Stimulated activated CD4-positive, alpha-beta T cell treated with anti-CD3 and anti-CD28 coated beads, Interleukin-15, amount 100 ng/mL, for 1 hour (primary cell): ENCODE measurements at places on chromosomes 11 and 22.
A peak's percentile ranks its signal among the peaks of the same experiment; 100 is the strongest.

GRCh38 chr11:125105926-125106325, 5.5 kb downstream of the TMEM218 start:
- DNase-seq: no peak

DNA sequence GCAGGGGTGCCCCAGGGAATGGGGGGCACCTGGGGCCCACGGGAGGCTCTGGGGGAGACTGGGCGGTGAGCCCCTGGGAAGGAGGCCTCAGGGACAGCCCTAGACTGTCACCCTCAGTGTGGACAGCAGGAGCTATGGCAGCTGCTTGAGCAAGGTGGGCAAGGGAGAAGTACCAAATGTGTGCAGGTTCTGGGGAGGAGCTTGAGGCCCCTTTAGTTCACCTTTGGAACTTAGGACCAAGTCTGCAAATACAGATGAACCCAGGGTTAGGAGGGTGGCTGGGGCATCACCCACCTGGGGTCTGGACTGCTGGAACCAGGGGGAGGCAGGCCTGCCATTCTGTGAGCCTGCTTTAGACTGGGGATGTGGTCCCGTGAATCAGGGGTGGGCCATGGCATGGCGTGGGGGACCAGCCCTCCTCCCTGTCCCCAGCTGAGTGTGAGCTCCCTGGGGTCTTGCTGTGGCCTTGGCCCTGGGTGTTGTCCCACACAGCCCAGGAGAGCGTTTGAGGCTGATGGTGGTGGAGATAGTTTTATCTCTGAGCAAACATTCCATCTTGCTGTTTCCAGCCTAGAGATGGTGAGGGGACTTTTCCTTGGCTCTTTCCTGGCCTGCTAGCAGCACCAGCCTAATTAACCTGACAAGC, 122.3 kb downstream of the KCNQ1 start:
- DNase-seq: no peak

DNA sequence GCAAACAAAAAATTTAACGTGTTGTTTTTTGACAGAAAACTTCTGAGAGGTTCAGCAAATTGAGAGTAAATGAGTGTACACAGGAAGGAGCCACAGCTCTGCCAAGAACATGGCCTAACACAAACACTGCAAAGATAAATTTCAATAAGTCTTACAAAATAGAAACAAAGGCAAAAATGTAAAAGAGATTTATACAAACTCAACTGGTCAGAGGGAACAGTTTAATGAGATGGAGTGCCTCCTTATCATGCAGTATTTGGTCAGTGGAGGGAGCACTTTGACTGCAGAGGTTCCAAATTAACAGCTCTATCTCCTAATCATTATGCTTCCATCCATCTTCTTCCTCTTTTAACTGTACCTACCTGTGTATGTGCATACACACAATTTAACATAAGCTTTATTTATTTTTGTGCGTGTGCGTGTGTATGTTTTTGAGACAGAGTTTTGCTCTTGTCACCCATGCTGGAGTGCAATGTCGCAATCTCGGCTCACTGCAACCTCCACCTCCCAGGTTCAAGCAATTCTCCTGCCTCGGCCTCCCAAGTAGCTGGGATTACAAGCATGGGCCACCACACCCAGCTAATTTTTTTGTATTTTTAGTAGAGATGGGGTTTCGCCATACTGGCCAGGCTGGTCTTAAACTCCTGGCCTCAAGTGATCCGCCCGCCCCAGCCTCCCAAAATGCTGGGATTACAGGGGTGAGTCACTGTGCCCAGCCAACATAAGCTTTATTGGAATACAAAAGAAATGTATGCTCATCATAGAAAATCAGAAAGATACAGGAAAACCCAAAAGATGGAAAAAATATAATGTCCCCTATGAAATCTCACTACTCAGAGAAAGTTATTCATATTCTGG, 111.9 kb downstream of the MRTFA start:
- no peak for DNase-seq

GRCh38 chr11:46380340-46381047, 975 bp upstream of the MDK start:
- peak; percentile 50 for DNase-seq

- DNase-seq: no peak
These were observed 8.8 kb downstream of the TCIRG1 start for GRCh38 chr11:68047437-68048290.

- no peak for DNase-seq
These were observed 23.1 kb downstream of the MB start for GRCh38 chr22:35593891-35594470.

GRCh38 chr11:4947505-4947904, at the start of gene OR51A4:
OR51A4 (minus strand) TSS chr11:4947605; CDS start chr11:4947100, 505 bp downstream.
- DNase-seq: no peak

- DNase-seq: no peak
These were observed 166.8 kb downstream of the TEAD1 start for GRCh38 chr11:12840871-12841660.

GRCh38 chr11:118275176-118275575, 11.1 kb upstream of the MPZL2 start:
- no peak for DNase-seq

DNA sequence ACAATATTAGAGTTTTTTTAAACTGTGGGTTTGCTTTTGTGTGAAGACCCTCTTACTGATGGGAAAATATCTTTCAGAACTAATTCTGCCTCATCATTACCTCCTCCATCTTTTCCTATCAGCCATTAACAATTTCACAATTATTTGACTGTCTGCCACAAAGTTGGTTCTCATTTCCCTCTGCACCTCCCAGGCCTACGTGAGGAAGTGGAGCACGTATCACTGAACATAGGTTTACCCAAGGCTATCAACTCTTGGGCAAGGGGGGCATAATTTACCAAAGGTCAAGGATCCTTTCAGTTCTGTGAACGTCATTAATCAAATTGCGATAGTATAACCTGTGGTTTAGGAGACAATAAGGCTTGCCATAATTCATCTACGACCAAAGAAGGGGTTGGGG, 60.0 kb downstream of the LIF start:
- DNase-seq: no peak

DNA sequence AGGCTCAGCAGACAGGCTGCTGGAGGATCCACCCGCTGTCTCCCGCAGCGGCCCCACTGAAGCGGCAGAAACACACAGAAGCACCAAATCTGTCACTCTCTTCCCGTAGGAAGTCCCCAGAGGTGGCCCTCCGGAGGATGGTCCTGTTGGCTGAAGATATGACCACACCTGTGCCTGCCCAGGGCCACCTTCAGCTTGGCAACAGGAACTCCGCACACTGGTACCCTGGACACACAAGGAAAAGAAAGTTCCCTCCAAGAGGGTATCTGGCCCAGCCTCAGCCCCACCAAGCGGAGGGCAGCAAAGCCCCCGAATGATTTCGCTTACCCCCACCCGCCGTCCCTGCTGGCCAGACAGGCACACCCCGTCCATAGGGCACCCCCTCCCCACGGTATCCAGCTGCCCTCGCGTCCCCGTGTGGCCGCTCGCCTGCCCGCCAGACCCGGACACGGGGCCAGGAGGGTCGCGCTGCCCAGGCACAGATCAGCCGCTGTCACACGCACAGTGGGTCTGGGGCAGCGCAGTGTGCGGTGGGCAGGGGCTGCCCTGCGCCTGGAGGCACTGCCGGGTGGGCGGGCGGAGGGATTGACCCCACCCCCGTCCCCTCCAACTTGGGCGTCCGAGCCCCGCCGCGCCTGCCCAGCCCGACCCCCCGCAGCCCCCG, 7.0 kb downstream of the RASSF7 start:
- DNase-seq: no peak

DNA sequence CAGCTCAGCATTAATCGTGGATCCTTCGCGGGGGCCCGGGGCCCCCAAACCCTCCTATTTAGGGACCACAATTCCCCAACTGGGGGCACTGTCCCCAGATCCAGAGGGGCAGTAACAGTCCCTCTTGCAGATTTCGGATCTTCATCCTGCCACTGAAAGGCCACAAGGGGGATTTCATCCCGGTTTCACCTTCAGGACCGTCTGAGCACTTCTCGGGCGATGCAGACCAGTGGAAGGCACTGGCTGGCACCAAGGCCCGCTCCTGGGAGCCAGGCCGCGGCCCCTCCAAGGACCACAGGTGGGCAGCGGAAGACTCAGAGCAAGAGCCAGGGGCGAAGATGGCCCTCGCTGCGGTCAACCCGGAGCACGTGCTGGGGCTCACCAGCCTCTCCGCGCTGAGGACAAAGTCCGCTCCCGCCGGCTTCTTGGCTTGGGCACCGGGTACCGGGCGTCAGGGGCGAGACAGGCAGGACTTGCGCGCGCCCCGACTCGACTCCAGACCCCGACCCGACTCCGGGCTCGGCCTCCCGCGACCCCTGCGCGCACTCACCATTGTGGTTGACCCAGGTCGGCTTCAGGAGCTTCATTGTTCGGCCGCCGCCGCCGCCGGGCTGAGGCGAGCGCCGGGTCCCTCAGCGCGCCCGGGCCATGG, 517 bp downstream of the HIRA start:
- no peak for DNase-seq

GRCh38 chr11:1564535-1565172, 7.4 kb downstream of the DUSP8 start:
- DNase-seq: no peak

- no peak for DNase-seq
These were observed 70.2 kb downstream of the RTL6 start for GRCh38 chr22:44427611-44428470.

DNA sequence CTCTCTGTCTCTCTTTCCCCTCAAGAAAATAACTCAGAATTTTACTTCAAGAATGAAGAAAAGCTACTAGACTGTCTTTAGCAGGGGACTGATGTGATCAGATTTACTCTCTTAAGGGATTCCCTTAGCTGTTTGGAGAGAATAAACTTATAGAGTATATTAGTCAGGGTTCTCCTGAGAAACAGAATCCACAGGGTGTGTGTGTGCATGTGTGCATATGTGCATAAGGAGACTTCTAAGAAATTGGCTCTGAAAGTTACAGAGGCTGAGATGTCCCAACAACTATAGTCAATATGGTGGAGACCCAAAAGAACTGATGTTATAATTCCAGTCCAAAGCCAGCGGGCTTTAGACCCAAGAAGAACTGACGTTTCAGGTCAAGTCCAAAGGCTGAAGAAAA, 43.1 kb upstream of the ARL14EP start:
- DNase-seq: no peak

GRCh38 chr11:16088774-16089173, 267.6 kb downstream of the SOX6 start:
- no peak for DNase-seq

GRCh38 chr22:31148953-31149627, 8.8 kb upstream of the PLA2G3 start:
- DNase-seq: no peak

GRCh38 chr11:5992604-5993251, 5.9 kb upstream of the OR52L1 start:
- DNase-seq: no peak

GRCh38 chr22:38208551-38208968, 6.8 kb downstream of the MAFF start:
- no peak for DNase-seq

DNA sequence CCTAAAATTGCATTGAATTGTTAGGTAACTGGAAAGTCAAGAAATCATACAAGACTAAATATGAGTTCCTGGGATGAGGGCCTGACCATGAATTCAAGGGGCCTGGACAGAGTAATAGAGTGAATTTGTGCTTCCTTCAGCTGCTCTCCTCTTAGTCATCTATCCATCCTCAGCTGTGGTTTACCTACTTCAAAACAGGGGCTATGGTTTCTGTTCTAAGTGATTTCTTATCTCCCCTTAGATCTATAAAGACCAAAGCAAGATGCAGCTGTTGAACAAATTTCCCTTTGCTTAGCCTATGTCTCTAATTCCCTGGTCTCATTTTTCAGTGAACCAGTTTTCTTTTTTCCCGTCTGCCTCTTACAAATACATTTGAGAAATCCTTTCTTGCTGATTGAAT, 428.5 kb downstream of the FAM181B start:
- DNase-seq: no peak

DNA sequence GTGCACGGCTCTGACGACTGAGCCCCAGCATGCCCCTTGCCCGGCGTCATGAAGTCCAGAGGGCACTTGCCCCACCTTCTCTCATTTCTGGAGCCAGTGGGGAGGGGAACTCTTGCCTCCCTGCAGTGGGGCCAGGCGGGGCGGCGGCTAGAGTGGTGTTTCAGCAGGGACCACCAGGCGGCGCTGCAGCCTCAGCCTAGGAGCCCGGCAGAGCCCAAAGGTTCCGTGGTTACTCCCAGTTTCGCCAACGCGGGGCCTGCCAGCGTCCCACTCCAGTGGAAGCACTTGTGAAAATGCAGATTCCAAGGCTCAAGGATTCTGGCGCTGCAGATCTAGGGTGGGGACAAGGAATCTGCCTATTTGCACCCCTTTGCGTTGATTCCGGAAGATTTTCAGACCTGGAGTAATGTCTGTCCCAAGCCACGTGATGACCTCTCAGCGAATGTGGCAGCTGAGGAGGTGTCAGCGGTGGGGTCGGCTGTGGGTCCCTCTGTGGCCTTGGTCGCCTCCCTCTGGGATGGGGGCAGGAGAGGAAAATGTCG, 55.7 kb downstream of the CD82 start:
- peak; percentile 45 for DNase-seq

- DNase-seq: no peak
These were observed 792.9 kb upstream of the CCDC179 start for GRCh38 chr11:23653071-23653675.

DNA sequence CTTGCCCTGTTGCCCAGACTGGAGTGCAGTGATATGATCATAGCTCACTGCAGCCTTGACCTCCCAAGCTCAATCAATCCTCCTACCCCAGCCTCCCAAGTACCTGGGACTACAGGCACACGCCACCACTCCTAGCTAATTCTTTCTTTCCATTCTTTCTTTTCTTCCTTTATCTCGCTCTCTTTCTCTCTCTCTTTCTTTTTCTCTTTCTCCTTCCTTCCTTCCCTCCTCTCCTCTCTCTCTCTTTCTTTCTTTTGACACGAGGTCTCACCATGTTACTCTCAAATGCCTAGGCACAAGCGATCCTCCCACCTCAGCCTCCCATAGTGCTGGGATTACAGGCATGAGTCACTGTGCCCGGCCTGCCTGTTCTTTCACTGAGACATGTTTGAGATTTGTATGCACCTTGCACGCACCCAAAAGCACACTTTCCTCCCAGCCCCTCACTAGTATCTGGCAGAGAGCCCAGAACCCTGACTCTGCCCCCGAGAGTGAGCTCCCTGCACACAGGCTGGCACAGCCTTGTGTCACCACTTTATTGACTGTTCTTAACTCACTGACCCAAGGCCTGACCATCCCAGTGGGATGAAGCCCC, 56.8 kb downstream of the CD6 start:
- peak; percentile 41 for DNase-seq

DNA sequence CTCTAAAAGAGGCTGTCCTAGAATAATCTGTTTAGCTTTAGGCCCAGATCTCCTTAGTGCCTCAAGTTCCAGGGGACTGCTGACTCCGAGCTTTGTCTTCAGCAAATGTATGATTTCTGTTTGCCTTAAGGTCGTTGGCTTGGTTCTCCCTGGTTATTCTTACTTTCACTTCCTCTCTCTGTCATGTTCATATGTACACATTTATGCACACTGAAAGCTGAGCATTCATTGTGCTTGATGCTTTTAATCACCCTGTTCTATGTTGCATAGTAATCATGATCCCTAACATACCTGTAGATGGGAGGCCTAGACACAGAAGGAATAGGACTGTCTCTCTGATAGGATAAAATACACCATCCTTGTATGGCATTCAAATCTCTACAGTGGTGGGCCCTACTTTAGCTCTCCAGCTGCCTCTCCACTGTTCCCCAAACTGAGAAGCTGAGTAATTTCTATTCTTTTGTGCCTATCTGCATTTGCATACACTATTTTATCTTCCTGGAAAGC, 7.2 kb downstream of the PPFIBP2 start:
- no peak for DNase-seq
